ENCODE measurements at places on chromosomes 3 and 15. TPM values are rescaled to one million over a fixed set of nuclear protein-coding genes. Genes with fewer than 3 reads are reported as not detected.
A peak's percentile ranks its signal among the peaks of the same experiment; 100 is the strongest.

DNA sequence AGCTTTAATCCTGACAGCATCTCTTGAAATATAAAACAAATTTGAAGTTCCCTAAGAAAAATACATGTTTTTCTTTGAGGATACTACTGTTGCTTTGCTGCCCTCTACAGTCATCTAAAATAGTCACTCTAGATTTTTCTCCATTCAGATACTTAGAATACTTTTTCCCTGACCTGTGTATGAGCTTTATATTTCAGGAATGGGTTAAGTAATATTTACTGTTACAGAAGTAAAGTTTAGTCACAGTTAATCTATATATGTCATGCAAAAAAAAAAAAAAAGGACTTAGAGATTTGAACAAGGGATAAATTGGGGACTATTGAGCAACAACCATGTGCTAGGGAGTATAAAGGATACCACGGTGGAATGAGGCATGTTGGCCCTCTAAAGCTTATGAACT, 8.8 kb downstream of the NECTIN3 start:
- no peak for DNase-seq

- no peak for DNase-seq
These were observed 15.3 kb upstream of the KLHL25 start for GRCh38 chr15:85810075-85810474.

DNA sequence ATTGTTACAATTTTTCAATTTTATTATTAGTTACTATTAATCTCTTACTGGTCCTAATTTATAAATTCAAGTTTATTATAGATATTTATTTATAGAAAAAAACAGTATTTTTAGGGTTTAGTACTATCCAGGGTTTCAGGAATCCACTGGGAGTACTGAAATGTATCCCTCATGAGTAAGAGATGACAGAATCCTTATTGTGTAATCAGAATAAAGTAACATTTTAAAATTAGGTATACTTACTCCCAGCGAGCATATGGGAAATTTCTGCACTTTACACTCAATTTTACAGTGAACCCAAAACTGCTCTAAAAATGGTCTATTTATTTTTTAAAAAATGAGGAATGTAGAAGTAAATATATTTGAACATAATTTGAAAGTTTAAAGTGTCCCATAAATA, 202.7 kb downstream of the CGGBP1 start:
- no peak for DNase-seq

GRCh38 chr3:44444896-44445691, 32.4 kb downstream of the ZNF445 start:
- DNase-seq, result no peak

The GUCA1C gene
- not detected for total RNA-seq

The CCR3 gene
- total RNA-seq, result not detected

The ARHGAP31 gene
- total RNA-seq, result 46.5 TPM

DNA sequence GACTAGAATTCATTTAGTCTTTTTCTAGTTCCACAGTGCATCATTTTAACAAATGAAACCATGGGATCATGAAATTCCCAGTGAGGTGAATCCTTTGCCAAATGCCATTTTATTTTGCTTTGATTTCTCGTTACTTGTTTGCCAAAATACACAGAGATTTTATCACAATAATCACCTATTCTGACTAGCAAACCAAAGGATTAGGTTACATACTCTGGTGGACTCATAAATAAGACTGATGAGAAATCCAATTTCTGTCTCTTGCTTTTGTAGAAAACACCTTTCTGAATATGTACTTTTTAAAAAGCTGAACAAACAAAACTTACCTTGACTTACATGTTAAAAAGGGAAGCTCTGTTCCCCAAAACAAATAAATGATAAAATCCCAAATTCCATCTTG, 12.2 kb downstream of the ERC2 start:
- DNase-seq, result no peak

The ARL6IP5 gene
- 130 TPM for total RNA-seq

The SLC6A6 gene
- total RNA-seq, result 24.9 TPM

DNA sequence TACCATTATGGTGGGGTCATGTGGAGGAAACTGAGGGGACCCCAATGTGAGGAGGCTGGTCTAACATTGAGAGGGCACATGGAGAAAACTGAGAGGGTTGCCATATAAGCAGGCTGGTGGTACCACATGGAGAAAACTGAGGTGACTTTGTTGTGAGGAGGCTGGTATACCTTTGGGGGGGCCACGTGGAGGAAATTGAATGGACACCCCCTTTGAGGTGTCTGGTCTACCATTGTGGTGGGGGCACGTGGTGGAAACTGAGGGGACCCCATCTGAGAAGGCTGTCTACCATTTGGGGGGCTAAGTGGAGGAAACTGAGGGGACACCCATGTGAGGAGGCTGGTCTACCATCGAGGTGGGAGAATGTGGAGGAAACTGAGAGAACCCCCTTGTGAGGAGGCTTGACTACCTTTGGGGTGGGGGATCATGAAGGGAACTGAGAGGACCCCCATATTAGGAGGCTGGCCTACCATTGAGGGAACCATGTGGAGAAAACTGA, 163.8 kb downstream of the FBLN2 start:
- DNase-seq, result peak; percentile 0

The CDHR4 gene
- 1.3 TPM for total RNA-seq

DNA sequence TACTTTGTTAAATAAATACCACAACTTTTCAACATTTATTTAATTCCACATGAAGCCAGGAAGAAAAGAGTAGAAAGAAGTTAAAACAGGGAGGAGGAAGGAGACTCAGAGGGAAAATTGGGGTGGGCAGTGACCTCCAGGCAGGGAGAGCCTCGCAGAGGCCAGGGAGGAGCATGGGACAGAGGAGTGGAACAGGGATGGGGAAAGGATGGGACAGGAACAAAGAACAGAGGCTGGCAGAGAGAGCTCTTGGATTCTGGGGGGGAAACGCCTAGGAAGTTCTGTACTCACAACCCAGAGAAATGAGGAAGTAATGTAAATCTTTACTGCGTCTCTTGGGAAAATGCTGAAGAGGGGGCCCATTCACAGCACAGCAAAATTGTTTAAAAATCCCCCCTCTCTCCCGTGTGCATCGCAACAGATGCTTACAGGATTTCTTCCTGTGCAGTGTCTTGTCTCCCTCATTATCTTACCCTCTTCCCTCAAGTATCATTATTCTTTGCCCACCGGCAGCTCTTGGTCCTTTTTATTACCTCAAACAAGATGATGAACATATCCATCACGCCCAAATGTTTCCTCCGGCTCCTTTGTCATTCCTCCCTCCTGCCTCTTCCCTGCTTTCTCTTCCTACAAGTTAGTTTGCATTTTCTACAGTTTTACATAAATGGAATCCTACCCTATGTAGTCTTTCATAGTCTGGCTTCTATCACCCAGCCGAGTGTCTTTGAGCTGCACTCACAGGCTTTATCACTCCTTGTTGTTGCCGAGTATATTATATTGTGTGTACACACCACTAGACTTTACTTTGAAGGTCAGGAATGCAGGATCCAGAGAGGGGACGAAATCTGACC, 65.5 kb downstream of the ARHGAP31 start:
- DNase-seq, result no peak

GRCh38 chr3:26591926-26592325, 30.6 kb upstream of the LRRC3B start:
- no peak for DNase-seq

The STRIT1 gene
- total RNA-seq, result not detected

The NCKIPSD gene
- 88.5 TPM for total RNA-seq

DNA sequence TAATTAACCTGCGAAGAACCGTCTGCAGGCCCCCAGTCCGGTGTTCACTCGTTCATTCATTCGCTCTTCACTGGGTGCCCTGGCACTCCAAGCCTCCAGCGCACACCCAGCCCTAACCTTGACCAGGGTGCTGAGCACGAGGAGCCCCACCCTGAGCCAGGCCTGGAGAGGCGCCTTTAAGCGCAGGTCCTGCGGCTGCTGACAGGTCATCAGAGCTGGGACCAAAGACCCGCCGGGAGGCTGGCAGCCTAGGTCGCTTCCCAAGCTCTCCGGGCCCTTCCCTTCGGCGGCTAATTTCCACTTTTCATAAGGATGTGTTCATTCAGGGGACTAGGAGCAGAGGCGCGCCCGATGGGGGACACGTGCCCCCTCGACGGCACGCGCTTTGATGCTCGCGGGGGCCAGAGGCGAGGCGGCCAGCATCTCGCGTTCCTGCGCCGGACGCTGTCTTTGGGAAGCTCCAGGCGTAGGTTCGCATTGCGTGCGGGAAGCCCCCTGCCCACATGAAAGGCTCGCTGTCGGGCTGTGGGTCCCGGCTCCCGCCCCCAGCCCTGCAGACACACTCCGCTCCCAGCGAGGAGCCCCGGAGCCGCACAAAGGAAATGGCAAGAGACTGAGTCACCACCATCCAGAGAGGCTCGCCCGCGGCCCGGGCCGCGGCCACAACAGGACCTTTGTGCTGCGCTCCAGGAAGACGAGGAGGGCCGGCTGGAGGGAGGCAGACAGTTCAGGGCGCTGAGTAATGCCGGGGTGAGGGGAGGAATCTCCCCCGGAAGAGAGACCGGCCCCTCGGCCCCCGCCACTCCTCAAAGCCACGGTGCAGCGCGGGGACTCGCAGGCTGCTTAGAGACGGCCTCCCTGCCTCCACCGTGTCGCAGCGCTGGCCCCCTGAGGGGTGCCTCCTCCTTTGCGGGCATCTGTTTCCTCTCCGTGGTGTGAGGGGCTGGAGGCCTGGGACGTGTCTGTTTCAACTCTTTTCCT, 266.4 kb upstream of the HES1 start:
- DNase-seq, result no peak

- no peak for DNase-seq
These were observed 25.4 kb downstream of the CFAP100 start for GRCh38 chr3:126419886-126420786.

Measured in tibial nerve (tissue), 4 donors.